ENCODE measurements at places on chromosomes 5 and 9.

- DNase-seq, result peak; percentile 92
These were observed 185.3 kb upstream of the WWC1 start for GRCh38 chr5:168106008-168106761.

GRCh38 chr5:68529581-68529980, 314.0 kb downstream of the PIK3R1 start:
- DNase-seq, result peak; percentile 88

DNA sequence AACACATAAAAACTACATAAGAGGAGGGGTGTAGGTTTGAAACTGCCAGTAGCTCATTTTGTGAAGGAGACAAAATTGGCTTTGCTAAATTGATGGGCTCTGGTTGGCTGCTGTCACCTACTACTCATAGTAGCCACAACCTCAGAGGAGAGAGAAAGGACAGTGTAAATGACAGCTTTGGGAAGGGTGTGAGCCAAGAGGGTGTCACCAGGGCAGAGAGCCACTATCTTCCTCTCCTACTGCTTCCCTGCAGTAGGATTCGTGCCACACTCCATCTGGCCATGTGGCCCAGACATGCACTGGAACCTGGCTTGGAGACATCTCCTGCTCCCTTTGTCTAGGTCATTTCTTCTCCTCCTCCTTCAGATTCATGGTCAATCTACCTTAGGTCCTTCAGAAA, 455.9 kb downstream of the ENC1 start:
- no peak for DNase-seq

- DNase-seq, result no peak
These were observed 130.3 kb downstream of the NSG2 start for GRCh38 chr5:174175716-174176268.

GRCh38 chr5:52453176-52453575, 334.5 kb upstream of the ITGA1 start:
- DNase-seq, result no peak

DNA sequence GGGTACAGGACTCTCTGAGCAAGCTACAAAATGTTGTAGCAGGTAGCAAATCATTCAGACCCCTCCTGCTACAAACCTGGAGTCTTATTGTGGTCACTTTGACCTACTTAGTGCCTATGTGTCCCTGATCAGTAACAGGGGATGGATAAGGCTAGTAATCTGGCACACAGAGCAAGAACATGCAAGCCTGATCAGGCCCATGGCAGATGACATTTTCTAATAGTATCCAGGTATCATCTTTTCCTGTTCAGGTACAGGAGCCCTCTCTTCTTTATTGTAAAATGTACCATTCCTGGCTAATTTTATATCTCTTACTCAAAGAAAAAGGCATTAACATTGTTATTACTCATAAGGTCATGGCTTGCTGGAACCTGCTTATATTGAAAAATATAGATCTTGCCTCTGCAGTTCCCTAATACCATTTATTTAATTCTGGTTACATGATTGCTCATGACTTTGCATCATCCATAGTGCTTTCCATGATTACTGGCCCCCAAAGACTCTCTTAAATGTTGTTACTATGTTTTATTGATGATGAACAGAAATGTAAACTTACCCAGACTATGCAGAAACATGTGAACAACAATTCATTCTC, 18.2 kb upstream of the CCNH start:
- DNase-seq, result no peak

- DNase-seq, result peak; percentile 81
These were observed 72.5 kb upstream of the RASA1 start for GRCh38 chr5:87195104-87195591.

DNA sequence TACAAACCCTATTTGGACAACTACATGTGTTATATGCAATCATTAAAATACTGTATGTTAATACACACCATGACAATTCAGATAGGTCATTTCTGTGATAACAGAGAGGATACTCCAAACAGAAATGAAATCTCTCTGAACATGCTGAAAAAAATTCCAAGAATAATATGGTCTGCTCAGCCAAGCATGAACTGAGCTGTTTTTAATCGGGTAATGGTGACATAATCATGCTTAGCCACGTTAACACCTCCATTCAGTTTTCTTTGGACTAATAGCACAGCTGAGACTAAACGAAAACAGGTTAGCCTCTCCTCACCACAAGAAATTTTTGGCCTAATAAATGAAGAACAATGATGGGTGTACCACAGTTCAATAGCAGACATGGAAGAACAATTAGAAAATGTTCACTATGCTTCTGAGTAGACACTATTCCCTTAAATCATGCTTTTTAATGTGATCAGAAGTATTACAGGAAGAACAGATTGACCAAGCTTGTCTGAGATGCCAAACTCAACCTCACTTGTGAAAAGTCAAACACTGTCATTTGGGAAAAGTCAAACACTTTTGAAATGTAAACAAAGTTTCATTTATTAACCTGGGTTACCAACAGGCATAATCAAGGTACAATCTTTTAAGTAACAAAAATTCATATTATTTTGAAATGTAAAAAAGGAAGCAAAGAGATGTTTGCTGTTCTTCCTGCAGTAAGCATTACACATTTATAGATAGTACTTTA, 19.4 kb downstream of the RAB14 start:
- no peak for DNase-seq

DNA sequence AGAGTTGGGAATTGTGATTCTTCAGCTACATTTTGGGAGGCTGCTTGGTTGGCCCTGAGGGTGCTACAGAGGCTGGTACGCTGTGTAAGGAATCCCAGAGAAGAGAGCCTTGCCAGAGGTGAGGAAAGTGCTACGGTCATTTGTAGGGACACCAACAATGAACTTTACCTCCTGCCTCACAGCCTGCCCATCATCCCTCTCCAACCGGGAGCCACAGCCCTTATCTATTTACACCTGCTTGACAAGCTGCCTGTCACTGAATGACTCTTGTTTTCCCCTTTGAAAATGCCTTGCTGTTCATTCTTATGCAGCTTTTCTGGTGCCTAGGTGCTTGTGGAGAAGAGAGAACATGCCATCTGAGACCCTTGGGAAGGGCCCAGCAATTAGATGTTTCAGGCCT, 110.8 kb downstream of the PCSK1 start:
- no peak for DNase-seq

DNA sequence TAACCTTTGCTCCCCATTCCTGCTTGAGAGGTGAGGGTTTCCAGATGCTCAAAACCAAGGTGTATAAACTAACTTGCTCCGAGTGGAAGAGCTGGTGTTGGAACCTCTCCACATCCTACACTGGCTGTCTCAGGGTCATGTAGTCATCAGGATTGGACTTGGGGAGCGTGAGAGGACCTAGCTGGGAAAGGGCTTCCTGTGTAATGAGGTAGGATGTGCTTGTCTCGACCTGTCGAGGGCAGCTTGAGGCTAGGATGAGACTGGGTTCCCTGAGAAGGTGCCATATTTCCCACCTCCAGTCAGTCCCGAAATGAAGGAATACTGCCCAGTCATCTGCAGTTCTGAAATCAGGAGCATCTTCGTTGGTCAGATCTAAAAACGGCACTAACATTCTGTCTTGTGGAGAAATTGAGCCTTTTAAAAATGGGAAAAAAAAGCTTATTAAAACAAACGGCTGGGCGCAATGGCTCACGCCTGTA, 1.3 kb downstream of the CCNI2 start:
- no peak for DNase-seq

GRCh38 chr5:83049370-83049885, 27.8 kb downstream of the TMEM167A start:
- DNase-seq, result no peak

- DNase-seq, result peak; percentile 87
These were observed at the start of gene IRX1 for GRCh38 chr5:3595006-3595961. TSS of gene IRX1 (plus strand) at chr5:3595832. CDS start at chr5:3596106, 274 bp downstream.

DNA sequence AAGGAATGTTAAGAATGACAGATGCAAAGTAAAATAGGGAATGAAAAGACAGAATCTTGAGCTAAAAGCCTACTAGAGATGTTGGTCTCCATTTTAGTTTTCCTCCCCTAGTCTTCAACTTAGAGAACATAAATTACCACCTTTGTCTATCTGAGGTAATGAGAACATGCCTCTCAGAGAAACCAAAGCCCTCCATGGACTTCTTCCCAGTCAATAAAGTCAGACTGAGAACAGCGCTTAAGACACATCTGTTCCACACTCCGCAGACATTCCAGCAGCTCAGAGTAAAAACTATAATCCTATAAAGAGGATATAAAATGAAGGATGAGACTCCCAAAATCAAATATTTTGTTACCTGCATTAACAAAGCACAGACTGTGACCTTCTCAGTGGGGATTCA, 79.2 kb downstream of the DPYSL3 start:
- no peak for DNase-seq

DNA sequence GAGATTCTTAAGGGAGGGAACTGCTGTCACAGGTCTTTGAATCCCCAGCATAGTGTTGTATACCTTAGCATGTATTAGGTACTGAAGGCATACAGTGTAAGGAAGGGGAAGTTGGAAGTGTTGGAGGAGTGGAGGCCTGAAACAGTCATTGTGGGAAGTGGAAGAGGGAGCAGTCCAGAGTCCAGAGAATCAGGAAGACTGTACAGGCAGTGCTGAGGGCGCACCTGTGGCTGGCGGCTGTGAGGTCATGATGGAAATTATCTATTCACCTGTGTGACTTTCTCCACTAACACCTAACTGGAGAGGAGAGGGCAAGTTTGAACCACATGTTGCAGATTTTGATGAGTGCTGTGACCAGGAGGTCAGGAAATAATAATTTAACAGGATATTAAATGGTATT, 119.7 kb upstream of the NIPBL start:
- no peak for DNase-seq

- DNase-seq, result peak; percentile 23
These were observed 54.0 kb upstream of the FKTN start for GRCh38 chr9:105503881-105504280.

DNA sequence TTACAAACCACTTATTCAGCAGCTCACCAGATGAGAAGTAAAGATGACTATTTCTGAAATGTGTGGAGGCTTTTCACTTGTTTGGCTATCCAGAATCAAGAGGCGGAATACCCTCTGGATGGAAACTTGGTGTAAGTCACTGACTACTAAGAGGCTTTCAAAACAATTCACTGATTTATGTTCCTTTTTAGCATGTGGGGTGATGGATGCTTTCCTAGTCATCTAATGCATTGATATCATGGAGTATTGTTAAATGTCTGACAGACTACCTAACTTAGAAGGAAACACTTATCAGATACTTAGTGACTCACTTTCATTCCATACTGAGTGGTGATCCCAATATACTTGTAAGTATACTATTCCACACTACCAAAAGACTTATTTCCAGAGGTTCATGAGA, 141.4 kb downstream of the PLK2 start:
- peak; percentile 73 for DNase-seq

DNA sequence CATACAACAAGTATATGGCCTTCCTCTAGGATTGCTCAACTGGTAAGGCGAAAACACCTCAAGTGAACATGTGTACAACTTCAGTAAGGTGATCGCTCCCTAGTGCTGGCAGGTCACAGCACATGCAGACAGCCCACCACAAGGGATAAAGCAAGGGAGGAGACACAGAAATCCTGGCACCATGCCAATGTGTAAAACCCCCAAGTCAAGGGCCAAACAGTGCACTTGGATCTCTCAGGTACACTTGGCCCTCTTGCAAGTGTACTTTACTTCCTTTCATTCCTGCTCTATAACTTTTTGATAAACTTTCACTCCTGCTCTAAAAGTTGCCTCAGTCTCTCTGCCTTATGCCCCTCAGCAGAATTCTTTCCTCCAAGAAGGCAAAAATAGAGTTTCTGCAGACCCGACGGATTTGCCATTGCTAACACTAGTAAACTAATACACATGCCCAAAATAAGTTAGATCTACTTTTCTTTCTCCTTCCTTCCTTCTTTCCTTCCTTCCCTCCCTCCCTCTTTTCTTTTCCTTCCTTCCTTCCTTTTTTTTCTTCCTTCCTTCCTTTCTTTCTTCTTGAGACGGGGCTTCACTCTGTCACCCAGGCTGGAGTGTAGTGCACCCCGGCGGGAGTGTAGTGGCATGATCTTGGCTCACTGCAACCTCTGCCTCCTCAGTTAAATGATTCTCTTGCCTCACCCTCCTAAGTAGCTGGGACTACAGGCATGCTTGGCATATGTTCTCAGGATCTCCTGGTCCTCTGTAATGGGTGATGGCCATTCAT, 6.8 kb upstream of the LNPEP start:
- DNase-seq, result no peak

DNA sequence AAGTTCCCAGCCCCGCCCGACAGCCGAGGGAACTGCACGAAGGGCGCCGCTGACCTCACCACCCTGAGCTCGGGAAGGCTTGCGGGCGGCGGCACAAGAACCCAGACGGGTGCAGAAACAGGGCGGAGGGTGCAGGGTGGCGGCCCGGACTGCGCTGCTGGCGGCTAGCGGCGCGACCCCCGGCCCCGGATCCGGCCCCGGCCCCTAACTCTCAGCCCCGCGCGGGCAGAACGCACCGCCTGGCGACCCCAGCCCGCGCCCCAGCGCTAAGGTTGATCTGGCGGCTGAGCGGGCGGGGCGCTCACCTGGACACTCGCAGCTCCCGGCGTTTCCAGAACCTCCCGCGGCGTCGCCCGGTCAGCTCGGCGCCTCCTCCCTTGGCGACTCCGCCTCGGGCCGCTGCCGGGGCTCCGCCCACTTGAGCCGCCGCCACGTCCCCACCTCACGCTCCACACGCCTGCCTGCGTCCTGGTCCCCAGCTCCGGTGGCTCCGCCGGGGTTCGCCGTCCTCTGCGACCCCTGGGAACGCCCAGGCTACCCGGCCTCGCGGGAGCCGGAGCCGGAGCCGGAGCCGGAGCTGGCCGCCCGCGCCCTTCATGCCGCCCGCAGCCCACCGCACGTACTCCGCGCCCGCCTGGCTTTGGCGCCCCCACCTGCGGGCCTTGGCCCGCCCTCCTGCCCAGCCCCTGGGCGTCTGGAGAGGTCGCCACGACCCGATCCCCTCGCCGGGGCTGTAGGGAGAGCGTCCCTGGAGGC, at the start of gene P4HA2:
Gene P4HA2, minus strand, starts transcription at position 369 of the 756 bp plus-strand sequence. CDS start 9,227 bp downstream, outside the sequence.
- DNase-seq, result peak; percentile 81

GRCh38 chr9:123679330-123679987, 250.5 kb downstream of the DENND1A start:
- no peak for DNase-seq

GRCh38 chr9:98135938-98136337, 16.9 kb upstream of the TRIM14 start:
- no peak for DNase-seq

DNA sequence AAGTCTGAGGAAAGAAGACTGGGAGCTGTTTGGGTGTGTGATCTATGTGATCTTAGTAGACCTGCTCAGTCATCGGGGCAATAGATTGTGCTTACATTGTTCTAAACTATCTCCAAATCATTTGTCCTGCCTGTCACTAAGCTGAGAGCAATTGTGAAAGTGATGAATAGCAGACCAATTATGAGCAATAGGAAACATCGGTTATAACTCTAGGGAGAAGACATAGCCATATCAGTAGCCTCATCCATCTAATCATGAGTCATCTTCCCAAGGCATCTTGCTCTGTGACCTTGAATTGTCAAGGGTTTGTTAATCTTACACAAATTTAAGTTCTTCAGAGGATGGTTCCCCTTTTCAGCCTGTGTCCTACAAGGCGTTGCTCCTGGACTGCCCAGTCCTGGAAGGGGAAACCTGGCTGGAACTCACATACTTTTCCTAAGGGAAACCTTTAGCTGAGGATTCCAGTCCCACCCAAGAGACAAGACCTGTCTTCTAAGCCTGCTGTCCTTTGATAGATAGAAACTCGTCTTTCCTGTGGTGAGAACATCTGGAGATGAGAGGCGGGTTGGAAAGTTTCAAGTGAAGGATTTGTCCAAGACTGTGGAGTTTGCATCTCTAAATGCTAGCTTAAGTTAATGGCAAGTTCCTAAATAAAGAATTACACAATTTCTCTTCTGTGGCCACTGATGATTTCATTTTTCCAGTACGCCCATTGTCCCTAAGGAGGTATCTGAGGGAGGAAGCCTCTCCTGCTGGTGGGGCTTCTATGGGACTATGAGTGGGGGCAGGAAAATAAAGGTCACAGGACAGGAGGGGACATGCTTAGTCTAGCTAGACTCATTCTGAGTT, 53.9 kb upstream of the TRIM32 start:
- DNase-seq, result peak; percentile 86

- no peak for DNase-seq
These were observed 81.1 kb downstream of the PTPN3 start for GRCh38 chr9:109417054-109417453.
